ENCODE measurements at places on chromosomes 1 and 21. TPM values are rescaled to one million over a fixed set of nuclear protein-coding genes. Genes with fewer than 3 reads are reported as not detected.

Gene SETD4
- polyA plus RNA-seq = 19.8 TPM

Gene TSTD1
- polyA plus RNA-seq = 30.0 TPM

- peak; percentile 36 for DNase-seq
Observed at GRCh38 chr1:98388441-98388840, 273.1 kb upstream of the SNX7 start.

GRCh38 chr1:180290265-180291001, 60.4 kb downstream of the LHX4 start:
- no peak for DNase-seq

- no peak for DNase-seq
Observed at GRCh38 chr1:246534114-246534513, 27.0 kb upstream of the SMYD3 start.

GRCh38 chr1:43664369-43664768, 14.4 kb downstream of the KDM4A start:
- no peak for DNase-seq

Gene PTPRU
- 25.4 TPM for polyA plus RNA-seq

DNA sequence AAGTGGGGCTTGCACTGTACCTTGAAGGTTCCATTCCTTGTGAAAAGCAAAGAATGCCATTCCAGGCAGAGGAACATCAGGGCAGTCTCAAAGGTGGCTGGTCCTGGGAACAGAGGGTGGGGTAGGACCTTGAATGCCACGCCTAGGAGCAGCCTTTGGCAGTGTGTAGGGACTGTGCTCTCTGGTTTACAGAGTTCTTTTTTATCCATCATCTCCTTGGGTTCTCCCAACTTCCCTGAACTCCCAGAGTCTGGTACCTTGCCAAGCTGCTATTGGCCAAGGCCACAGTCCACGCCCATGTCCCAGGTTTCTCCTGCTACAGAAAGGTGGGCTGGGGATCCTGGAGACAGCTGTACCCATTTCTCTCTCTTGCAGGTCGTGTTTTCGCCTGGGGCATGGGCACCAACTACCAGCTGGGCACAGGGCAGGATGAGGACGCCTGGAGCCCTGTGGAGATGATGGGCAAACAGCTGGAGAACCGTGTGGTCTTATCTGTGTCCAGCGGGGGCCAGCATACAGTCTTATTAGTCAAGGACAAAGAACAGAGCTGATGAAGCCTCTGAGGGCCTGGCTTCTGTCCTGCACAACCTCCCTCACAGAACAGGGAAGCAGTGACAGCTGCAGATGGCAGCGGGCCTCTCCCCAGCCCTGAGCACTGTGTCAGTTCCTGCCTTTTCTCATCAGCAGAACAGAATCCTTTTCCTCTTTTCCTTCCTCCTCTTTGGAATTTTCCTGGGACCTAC, 15.3 kb upstream of the TRNAU1AP start:
- no peak for DNase-seq

- DNase-seq = peak; percentile 13
Observed at GRCh38 chr1:68049941-68050878, at the start of gene DIRAS3. Gene DIRAS3 (minus strand): TSS chr1:68050627. CDS start chr1:68047297, 3,330 bp downstream.

- no peak for DNase-seq
Observed at GRCh38 chr1:21937034-21937371, at the start of gene HSPG2. Gene HSPG2 (minus strand): TSS chr1:21937310. CDS start chr1:21937217, 93 bp downstream.

Gene ERO1B
- 2.6 TPM for polyA plus RNA-seq

- DNase-seq = no peak
Observed at GRCh38 chr1:81738875-81739274, 61.9 kb upstream of the ADGRL2 start.

Gene PRDM16
- 0.80 TPM for polyA plus RNA-seq

Gene TRNP1
- polyA plus RNA-seq = 1.2 TPM

Gene PPIAL4G
- polyA plus RNA-seq = 0.06 TPM

- DNase-seq = no peak
Observed at GRCh38 chr1:56758135-56758534, 61.1 kb downstream of the FYB2 start.

DNA sequence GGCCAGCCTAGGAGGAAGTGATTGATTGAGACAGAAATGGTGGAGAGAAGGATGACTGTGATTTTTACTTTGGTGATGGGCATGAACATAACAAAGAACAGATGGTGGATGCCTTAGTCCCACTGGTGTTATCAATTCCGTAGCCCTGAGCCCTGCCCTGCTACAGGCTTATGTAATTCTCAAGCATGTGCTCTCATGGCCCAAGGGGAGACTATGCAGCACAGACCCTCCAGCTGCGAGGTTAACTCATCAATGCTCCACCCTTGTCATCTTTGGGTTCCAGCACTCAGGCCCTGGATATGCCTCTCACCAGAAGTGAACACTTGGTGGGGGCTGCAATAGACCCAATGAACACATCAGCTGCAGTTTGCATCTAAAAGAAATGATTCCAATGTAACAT, 62.7 kb upstream of the LRRC8D start:
- no peak for DNase-seq

Gene BEST4
- polyA plus RNA-seq = 0.19 TPM

DNA sequence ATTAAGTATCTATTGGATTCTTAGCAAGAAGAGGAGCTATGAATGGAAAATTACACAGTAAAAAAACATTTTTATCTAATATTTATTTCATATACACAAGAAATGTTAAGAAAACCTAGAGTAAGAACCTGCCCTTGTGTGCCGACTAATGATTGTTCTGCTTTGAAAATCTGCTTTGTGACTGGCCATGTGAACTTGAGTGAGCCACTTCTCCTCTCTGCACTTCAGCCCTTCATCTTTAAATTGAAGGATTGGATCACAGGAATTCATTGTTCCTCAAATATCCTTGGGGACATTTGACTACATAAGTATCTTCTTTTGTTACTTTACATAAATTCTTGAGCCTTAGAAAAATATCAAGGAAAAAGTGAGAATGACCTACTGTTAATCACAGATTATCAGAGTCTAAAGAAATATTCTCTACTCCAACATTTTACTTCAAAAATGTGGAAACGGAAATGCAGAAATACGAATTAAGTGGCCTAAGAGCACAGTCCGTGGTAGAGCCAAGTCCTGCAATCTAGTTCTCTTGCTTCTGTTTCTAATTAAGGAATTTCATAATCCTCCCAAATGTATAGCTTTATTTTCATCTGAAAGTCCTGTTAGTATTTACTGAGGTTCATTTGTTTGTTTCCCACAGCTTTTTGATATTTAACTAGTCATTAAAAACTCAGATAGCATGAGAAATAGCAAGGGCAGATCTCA, 46.3 kb upstream of the SAMSN1 start:
- no peak for DNase-seq

- DNase-seq = no peak
Observed at GRCh38 chr1:166730299-166730888, 108.9 kb upstream of the POGK start.

Gene NES
- 1,095 TPM for polyA plus RNA-seq

DNA sequence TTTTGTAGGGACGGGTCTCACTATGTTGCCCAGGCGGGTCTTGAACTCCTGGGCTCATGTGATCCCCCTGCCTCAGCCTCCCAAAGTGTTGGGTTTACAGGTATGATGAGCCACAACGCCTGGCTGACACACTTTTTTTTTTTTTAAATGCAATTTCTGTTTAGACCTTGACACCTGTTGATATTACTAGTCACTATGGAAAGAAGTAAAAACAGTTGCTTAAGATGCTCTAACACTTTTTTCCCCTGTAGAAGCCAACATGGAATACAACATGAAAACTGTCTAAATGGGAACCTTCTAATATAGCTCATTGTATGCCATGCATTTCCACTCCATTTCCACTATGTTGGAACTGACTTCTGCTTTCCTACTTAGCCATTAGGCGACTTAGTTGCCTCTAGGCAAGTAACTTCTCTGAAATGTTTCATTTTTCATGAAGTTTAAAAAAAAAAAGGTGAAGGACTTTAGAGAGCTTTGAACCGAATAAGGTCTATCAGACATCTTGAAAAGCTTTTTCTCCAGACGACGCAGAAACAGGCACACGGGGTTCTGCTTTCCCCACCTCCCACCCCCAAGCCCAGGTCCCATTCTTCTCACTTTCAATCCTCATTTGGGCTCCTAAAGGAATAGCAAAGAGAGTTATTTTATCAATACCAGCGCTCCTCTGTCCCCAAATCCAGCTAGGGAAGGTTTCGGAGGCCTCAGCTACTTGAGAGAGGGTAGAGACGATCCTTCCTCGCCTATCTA, 648 bp upstream of the DR1 start:
- no peak for DNase-seq

GRCh38 chr1:36606641-36607262, 124.0 kb upstream of the CSF3R start:
- DNase-seq = no peak

- no peak for DNase-seq
Observed at GRCh38 chr21:40658311-40658710, 188.6 kb downstream of the DSCAM start.

GRCh38 chr1:38546636-38547035, 312.9 kb downstream of the RRAGC start:
- no peak for DNase-seq

- peak; percentile 91 for DNase-seq
Observed at GRCh38 chr1:175072099-175072951, 4.7 kb downstream of the TNN start.

DNA sequence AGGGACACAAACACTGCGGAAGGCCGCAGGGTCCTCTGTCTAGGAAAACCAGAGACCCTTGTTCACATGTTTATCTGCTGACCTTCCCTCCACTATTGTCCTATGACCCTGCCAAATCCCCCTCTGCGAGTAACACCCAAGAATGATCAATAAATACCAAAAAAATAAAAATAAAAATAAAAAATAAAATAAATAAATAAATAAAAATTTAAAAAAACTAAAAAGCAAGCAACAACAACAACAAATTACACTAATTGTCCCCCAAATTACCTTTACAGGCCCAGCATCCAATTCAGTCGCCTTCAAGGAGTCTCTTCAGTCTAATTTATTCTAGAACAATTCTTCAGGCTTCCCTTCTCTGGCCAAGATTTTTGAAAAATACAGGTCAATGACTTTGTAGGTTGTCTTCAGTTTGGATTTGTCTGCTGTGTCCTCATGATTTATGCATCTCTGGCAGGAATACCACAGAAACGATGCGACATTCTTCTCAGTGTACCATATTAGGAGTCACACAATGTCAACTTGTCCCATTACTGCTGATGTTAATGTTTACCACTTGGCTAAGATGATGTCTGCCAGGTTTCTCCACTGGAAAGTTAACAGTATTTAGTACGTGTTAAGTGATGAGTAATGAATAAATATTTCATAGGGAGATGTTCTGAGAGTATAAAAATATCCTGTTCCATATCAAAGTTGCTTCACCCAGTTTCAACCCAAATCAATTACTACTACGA, 20.3 kb upstream of the BMP8B start:
- DNase-seq = no peak

Gene LCE2B
- polyA plus RNA-seq = not detected

Gene LIN9
- 7.0 TPM for polyA plus RNA-seq

DNA sequence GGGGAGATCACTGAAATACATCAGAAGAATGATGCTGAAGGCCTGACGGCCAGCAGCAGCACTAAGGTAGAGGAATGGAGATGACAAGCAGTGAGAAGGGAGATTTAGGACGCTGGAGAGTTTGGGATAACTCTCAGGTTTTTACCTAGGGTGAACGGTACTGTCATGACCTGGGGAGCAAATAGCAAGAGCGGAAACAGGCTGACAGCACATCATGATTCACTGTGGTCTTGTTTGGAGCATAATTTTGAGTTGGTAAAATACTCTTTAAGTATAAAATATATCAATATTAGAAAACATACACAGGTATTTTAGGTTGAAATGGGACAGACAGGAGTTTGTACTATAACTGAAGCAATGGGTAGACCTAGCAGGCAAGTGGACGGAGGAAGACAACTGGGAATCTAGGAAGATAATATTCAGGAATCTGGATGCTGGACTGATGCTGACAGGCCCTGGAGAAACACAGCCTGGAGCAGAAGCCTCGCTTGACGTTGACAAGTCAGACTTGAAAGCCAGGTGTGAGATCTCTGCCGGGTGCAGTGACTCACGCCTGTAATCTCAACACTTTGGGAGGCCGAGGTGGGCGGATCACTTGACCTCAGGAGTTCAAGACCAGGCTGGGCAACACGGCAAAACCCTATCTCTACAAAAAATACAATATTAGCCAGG, 33.3 kb downstream of the ALG14 start:
- no peak for DNase-seq

Gene TNFRSF25
- 14.7 TPM for polyA plus RNA-seq

DNA sequence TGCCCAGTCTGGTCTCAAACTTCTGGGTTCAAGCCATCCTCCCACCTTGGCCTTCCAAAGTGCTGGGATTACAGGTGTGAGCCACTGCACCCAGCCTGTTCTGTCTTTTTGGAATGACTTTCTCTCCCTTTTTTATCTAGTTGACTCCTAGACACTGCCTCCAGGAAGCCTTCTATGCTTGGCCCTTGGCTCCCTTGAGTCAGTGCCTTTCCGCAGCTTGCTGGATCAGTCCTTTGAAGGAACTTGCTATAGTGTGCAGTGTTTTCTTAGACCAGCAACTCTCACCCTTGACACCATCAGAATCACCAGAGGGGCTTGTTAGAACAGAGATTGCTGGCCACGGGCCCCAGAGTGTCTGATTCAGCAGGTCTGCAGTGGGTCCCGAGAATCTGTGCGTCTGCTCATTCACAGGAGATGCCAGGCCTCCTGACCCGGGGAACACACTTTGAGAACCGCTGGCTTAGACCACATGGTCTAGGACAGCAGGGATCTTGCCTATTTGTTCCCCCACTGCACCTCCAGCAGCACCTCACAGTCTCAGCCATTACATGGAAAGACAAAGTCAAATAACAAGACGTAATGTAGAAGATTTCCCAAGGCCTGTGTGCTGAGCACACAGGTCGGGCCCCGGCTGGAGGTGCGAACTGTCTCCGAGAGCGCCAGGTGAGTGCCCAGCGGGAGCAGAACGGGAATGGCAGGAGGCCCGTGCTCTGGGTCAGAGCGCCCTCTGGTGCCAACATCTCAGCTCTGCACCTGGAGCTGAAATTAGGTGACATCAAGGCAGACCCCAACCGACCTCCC, 27.4 kb upstream of the CTPS1 start:
- peak; percentile 32 for DNase-seq

Gene CMPK1
- 69.0 TPM for polyA plus RNA-seq

GRCh38 chr1:205348554-205349487, 7.9 kb downstream of the KLHDC8A start:
- DNase-seq = no peak

- no peak for DNase-seq
Observed at GRCh38 chr1:55378582-55378981, 163.4 kb upstream of the USP24 start.

Gene ACTN2
- polyA plus RNA-seq = 2,228 TPM

GRCh38 chr1:61337037-61337436, 254.7 kb downstream of the NFIA start:
- DNase-seq = no peak

Gene ASCL5
- polyA plus RNA-seq = 0.70 TPM

DNA sequence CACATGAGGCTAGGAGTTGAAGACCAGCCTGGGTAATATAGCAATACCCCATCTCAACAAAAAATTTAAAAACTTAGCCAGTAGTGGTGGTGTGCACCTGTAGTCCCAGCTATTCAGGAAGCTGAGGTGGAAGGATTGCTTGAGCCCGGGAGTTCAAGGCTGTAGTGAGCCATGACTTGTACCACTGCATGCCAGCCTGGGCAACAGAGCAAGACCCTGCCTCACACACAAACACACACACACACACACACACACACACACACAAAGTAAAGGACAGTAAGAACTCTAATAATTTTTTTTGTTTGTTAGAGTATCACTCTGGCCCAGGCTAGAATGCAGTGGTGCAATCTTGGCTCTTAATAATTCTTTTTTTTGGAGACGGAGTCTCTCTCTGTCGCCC, 138.0 kb upstream of the SOD1 start:
- no peak for DNase-seq

- no peak for DNase-seq
Observed at GRCh38 chr1:225423518-225423855, 4.4 kb downstream of the LBR start.
